ENCODE measurements at places on chromosomes 7 and 10.

DNA sequence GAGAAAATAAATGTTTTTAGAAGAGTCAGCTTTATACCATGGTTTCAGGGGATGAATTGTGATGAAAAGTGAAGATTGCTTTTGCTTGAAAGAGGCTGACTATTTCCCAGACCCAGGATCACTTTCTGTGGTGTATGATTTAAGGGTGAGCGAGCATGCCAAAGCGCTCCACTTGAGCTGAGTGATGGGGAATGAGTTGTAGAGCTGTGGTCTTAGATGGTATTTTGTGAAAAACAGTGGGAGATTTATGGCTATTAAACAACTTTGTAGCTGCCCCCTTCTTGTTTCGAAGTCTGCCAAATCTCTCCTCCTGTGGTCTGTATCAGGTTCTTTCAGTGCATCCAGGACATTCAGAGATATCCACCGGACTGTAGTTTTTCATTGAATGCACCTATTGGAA is 888.2 kb downstream of the LRMDA start:
- no peak for DNase-seq

GRCh38 chr10:490256-490655 is 199.2 kb downstream of the DIP2C start:
- DNase-seq, result no peak

GRCh38 chr7:10040674-10041073 is 933.0 kb upstream of the PHF14 start:
- DNase-seq, result no peak

DNA sequence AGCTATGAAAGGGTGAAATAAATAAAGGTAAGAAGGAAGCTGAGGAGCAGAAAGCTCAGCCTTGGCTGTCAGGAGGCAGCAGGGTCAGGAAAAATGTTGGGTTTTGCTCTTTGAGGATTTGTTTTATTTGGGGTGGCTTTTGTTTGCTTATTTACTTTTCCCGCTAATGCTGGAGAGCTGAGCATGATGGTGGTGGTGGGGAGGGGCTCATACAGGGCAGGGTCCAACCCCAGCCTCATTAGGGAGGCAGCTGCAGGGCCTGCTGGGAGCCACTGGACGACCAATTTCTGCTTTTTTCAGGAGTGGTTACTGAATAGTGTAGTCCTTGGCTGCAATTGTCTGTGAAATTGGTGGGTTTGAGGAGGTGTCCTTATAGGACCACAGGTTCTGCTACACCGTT is 36.3 kb downstream of the CCM2 start:
- no peak for DNase-seq

GRCh38 chr7:92251181-92251580 is 5.4 kb downstream of the ANKIB1 start:
- DNase-seq, result no peak

DNA sequence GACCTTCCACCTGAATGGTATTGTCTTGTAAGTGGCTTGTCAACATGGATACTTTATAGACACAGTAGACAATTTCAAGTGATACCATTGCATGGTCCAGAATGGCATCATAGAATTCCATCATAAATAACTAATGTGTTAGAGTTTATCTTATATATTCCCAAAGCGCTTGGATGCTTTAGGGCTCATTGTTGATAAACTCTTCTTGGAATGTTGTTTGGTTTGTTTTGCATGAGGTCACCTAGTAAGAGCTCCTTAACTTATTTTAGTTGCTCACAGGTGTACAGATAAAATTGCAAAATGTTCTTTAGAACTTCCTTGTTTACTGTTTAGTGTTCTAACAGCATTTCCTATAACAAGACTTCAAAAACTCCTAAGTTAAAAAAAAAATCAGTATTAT is 36.8 kb downstream of the SRI start:
- no peak for DNase-seq

DNA sequence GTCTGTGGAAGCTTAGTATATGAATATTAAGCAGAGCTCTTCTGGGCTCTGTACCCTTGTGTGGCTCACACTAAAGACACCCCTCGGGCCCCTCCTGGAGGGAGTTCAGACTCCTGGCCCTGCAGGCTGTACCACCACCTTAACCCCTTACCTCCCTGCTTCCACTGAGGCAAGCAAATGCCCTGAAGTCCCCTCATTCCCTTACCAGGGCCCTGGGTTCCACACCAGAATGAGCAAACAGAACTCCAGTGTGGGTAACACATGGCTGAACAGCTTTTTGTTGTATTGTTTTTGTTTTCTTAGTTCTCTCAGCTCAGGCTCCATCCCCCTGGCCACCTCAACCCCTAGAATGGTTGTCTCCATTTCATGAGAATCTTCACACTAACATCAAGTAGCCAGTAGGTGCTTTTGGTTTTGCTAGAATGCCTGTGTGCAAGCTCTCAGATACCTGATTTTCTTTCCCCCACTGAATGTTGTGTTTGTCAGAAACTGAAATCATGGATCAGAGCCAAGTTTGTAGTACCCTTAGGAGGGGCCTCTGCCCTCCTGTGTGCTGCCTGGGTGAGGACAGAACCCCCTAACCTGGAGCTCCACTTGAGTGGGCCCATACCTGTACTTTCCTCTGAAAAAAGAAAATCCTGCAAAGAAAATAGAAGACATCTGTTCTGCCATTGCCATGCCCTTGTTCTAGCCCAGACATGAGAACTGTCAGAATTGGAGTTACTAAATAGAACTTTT is 2.8 kb upstream of the WAPL start:
- DNase-seq, result no peak

DNA sequence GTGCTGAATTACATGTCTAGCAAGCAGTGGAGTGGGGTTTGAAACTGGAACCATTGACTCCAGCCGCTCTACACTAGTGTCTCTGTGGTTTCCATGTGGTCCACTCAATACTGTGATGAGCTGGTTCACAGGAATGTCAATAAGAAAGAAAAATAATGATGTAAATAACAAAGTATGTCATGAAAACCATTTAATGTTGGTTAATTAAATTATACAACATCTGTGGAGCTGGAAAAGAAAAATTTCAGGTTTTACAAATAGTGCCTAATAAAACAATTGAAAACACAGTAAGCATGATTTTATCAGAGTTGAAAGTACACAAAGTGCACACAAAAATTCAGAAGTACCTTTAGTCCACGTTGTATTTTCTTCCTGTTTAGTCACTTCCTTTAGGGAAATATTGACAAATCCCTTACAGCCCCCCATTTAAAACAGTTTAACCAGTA is 28.7 kb upstream of the NAMPT start:
- DNase-seq, result no peak

DNA sequence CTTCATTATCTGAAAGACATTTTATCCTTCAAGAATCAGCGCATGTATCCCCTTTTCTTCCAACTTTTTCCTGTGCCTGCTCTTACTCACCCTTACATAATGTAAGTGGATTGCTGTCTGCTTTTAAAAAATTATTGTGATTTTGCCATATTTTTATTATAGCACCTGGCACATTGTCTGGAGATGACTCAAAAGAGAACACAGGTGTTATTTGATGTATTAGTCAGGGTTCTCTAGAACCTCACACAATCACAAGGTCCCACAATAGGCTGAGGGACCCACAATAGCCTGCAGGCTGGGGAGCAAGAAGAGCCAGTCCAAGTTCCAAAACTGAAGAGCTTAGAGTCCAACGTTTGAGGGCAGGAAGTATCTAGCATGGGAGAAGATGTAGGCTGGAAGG is 390.0 kb downstream of the EXOC4 start:
- no peak for DNase-seq
